ENCODE measurements at places on chromosomes 5 and 9. TPM values are rescaled to one million over a fixed set of nuclear protein-coding genes. Genes with fewer than 3 reads are reported as not detected.

SUSD3 gene
- total RNA-seq = 41.0 TPM

GZMA gene
- not detected for total RNA-seq

DNA sequence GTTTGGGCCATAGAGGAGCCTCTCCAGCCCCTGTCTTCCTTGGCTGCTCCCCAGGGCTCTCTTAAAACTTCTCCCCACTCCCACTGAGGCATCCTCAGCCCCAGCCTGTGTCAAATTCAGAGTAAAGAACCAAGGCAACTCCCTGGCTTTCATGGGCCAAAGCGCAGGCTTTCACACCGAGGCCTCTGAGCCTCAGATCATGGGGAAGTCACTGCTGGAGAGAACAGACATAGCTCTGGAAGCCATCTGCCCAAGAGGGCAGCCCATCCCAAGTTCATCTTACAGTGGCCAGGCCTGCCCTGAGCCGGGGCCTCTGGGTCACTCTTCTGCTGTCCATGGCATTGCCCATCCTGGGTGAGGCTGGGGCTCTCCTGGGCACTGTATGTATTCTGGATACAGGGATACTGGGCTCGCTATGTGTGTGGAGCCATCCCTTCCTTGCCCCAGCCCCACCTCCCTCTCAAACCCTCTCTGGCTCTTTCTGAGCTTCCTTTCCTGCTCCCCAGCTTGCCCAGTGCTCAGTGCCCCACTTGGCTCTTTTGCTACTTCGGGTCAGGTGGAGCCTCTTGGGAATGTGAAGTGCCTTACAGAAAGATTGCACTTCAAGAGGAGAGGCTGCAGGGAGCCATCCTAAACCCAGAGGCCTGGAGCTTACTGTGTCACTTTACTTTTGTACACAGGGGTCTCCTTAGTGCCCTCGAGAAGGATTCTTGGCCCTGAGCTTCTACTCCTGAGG lies 33.0 kb downstream of the TGFBI start:
- no peak for DNase-seq

TRIM7 gene
- total RNA-seq = 7.4 TPM

- DNase-seq = no peak
These were observed 39.5 kb upstream of the HSPB3 start for GRCh38 chr5:54415896-54416601.

TAF11L10 gene
- total RNA-seq = not detected

GFPT2 gene
- 1.6 TPM for total RNA-seq

CDX1 gene
- total RNA-seq = not detected

DNA sequence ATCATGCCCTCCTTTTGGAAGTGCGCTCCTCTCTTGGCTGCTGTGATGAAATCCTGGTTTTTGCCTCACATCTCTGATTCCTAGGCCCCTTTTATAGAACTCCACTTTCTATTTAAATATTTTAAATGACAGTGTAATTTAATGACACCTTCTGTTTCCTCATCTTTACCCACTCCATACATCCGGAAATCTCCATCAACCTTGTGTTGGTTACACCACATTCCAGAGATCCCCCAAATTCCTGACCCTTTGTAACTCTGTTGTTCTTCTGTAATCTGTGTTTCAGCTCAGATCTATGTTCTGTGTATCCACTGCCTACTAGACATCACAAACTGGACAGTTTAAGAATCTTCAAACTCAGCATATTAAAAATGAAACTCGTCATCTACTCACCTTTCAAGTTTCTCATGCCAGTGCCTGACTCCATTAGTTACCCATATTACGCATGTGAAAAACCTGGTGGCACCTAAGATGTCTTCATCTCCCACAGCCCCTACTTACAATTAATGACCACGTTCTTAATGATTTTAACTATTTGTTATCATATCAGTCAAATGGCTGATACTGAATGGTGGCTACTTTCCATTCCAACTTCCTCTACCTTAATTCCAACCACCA lies 25.1 kb downstream of the PARP8 start:
- no peak for DNase-seq

CDKN2B-AS1 gene
- total RNA-seq = 2.5 TPM
